ENCODE measurements at places on chromosomes 3 and 15. TPM values are rescaled to one million over a fixed set of nuclear protein-coding genes. Genes with fewer than 3 reads are reported as not detected.

Gene ZNF620
- polyA plus RNA-seq: 2.1 TPM

Gene COL7A1
- 3.0 TPM for polyA plus RNA-seq

Gene CSPG4
- 8.4 TPM for polyA plus RNA-seq

Gene GOLGA6A
- polyA plus RNA-seq: not detected

Gene CASR
- under 0.01 TPM for polyA plus RNA-seq

Gene C3orf85
- polyA plus RNA-seq: 18.6 TPM

Gene ACY1
- 146 TPM for polyA plus RNA-seq
